ENCODE measurements at places on chromosomes 1 and 21. TPM values are rescaled to one million over a fixed set of nuclear protein-coding genes. Genes with fewer than 3 reads are reported as not detected.

GLMP gene
- 6.8 TPM for polyA plus RNA-seq

RGS18 gene
- 0.26 TPM for polyA plus RNA-seq

WDR64 gene
- not detected for polyA plus RNA-seq

GLIS1 gene
- polyA plus RNA-seq = 0.21 TPM

OR6N1 gene
- polyA plus RNA-seq = not detected

DNA sequence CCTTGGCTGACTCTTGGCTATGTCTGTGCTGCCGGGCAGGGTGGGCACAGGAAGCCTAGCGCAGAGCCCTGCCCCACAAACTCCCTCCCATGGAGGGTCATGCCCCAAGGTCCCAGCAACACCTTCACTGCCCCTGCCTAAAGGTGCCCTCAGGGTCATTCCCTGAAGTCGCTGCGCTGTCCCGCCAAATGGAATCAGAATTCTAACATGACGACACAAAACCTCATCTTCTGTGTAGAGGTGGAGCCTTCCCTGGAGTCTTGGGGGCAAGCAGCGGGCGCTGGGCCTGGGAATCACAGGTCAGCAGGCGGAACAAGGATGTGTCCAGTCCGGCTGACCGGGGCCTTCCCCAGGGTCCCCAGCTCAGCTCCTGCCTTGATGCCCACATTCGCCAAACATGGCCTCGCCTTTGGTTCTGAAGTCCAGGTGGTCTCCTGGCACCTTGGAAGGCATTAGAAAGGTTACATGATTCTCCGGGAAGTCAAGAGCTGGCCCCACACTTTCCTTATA lies 17.3 kb downstream of the TMEM201 start:
- DNase-seq = no peak

GRCh38 chr1:197342044-197342565 lies 74.1 kb downstream of the CRB1 start:
- DNase-seq = no peak

- DNase-seq = no peak
Observed at GRCh38 chr1:200161801-200162200, 134.3 kb downstream of the NR5A2 start.

DNA sequence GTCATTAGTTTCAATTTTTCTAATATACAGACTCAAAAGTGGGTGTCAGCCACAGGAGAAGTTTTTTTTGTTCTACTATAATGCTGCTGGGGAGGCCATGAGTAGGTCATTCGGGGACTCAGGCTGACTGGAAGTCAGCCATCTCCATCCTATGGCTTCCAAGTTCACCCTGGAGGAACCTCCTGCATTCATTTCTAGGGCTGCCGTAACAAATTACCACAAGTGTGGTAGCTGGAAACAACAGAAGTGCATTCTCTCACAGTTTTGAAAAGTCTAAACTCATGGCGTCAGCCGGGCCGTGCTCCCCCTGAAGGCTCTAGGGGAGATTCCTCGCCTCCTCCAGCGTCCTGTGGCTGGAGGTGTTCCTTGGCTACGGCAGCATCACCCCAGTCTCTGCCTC lies 17.7 kb downstream of the AGT start:
- no peak for DNase-seq
